ENCODE measurements at places on chromosomes 1 and 21. TPM values are rescaled to one million over a fixed set of nuclear protein-coding genes. Genes with fewer than 3 reads are reported as not detected.

The KRTAP19-1 gene
- not detected for polyA plus RNA-seq

The MYOM3 gene
- polyA plus RNA-seq, result 0.08 TPM

The LEFTY1 gene
- polyA plus RNA-seq, result 7.3 TPM

DNA sequence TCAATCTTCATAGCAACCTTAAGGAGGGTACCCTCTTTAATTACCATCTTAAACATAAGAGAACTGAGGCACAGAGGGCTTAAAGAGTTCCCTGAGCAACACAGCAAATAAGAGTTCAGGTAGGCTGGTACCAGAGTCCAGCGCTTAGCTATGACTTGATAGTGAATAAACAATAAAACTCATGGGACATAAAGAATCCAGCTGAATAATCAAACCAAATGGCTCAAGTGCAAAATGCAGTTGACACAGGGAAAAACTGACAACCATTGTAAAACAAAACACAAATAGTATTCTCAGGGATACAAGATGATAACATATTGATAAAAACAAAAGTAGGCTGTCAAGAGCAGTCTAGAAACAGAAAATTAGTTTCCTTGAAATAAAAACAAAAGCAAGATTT, 176.9 kb upstream of the HMGB4 start:
- H3K36me3 ChIP-seq, result no peaks in the 10 kb centered on the region
- no peak for DNase-seq

DNA sequence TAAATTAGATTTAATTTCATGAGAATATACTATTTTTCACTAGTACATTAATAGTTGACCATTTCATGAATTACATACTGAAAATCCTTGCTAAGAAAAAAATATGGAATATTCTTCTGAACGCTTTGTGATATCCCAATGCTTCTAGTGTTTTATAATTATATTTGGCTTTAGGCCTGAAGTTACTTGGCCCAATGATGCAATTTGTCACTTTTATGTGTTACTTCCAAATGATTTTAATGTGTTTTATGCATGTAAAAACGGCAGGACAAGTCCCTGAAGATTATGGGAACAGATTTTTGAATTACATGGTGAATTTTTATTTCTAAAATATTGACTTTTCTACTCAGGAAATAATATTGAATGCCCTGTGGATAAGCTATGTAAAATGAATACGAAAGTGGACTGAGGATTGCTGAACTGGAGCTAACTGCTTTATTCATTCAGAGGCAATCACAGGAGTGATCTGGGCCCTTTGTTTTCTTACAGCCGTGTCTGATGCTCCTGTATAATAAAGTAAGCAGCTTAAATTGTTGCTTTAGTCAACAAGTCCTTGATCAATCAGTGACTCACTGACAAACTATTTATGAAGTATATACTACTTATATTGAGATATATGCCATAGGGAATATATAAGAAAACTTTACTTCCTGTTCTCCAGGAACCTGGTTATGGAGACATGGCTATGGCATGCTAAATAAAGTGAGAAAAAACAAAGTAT, 543.0 kb upstream of the RGS18 start:
- H3K4me3 ChIP-seq, result no peak overlapping the region
- H3K27me3 ChIP-seq, result no peaks in the 10 kb centered on the region
- H3K4me1 ChIP-seq, result no peaks in the 10 kb centered on the region
- H3K36me3 ChIP-seq, result no peaks in the 10 kb centered on the region
- no peak for DNase-seq

- no peak for DNase-seq
- H3K36me3 ChIP-seq, result peaks cover 32% of the 10 kb centered on the region
- peak overlapping the region; percentile 54 for H3K4me3 ChIP-seq
These were observed 673 bp upstream of the DHCR24 start for GRCh38 chr1:54887665-54888071.

DNA sequence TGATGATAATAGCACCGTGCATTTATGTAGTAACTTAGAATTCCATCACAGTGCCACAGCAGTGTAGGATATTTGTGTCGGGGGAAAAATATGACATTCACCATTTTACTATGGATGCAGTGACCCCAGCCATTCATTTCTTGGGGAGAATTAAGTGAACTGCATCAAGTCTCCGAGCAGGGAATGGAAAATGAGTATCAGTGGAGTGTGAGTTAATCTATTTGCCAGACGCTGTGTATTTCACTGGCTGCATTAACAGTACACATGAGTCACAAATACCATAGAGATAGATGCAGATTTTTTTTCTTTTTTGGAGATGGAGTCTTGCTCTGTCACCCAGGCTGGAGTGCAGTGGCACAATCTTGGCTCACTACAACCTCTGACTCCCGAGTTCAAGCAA, 33.8 kb upstream of the SLC45A1 start:
- no peaks in the 10 kb centered on the region for H3K4me1 ChIP-seq
- H3K27me3 ChIP-seq, result no peaks in the 10 kb centered on the region
- H3K36me3 ChIP-seq, result no peaks in the 10 kb centered on the region
- H3K27ac ChIP-seq, result no peak overlapping the region
- no peak for DNase-seq

DNA sequence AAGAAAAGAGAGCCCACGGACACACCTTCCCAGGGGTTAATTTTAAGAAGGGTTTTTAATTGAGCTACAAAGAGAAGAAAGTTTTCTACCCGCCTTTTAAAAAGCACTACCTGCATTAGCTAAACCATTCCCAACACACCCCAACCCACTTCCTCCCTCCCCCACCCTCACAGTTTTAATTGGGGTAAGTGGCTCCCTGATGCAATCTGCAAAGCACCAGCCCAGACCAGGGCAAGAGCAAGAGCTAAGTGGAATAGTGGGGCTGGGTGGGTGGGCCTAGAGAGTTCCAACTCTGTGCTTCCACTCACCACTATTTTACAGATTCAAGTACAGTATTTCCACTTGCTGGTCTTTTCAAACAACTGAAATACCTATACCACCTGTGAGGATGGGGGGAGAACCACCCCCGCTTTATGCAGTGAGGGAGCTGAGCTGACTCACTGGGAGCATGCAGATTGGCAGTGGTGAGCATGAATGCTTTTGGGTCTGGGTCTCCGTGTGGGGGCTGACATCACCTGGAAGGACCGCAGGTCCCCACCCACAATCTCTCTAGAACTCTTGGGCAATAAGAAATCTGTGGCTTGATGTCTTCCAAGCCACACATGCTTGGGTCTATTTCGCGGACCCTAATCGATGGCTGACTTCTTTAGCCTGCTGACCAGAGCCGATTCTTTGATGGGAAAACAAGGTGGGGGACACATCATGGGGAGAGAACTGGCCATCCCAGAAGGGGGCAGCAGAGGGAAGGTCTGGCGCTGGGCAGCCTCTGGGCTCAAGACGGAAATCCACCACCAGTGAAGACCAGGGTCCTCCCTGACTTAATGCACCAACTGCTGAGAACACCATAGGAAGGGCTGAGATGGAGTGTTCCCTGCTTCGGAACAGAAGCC, 95.5 kb downstream of the SSBP3 start:
- no peaks in the 10 kb centered on the region for H3K36me3 ChIP-seq
- no peaks in the 10 kb centered on the region for H3K27me3 ChIP-seq
- peak overlapping the region; percentile 75 for H3K27ac ChIP-seq
- H3K4me3 ChIP-seq, result peak overlapping the region; percentile 29

- peak overlapping the region; percentile 94 for H3K27ac ChIP-seq
- DNase-seq, result no peak
- H3K36me3 ChIP-seq, result peaks cover 26% of the 10 kb centered on the region
- peaks cover 6% of the 10 kb centered on the region for H3K4me1 ChIP-seq
- no peaks in the 10 kb centered on the region for H3K27me3 ChIP-seq
These were observed 940 bp downstream of the SRRM1 start for GRCh38 chr1:24644100-24644384.

GRCh38 chr1:198228925-198229324, 72.1 kb downstream of the NEK7 start:
- no peak for DNase-seq
- H3K36me3 ChIP-seq, result no peaks in the 10 kb centered on the region
- H3K27ac ChIP-seq, result no peak overlapping the region
- no peaks in the 10 kb centered on the region for H3K27me3 ChIP-seq
- H3K4me3 ChIP-seq, result no peak overlapping the region

DNA sequence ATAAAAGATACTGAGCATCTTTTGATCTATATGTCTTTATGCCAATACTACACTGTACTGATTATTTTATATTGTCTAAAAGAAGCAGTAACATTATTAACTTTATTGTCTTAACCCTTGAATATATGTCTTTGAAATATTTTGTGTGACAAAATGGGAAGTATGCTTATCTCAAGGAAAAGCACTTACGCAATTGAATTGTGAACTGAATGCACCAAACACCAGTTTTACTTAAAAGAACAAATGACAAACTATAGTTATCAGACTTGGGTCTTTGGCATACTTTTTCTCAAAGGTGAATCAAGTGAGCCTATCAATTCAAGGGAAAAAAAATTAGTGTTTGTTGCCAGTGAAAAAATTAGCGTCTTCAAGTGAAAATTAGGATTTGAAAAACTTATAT, 9.2 kb upstream of the SLC6A9 start:
- peaks cover 4% of the 10 kb centered on the region for H3K4me1 ChIP-seq
- no peak overlapping the region for H3K4me3 ChIP-seq
- no peaks in the 10 kb centered on the region for H3K36me3 ChIP-seq
- no peaks in the 10 kb centered on the region for H3K27me3 ChIP-seq
- H3K27ac ChIP-seq, result no peak overlapping the region

DNA sequence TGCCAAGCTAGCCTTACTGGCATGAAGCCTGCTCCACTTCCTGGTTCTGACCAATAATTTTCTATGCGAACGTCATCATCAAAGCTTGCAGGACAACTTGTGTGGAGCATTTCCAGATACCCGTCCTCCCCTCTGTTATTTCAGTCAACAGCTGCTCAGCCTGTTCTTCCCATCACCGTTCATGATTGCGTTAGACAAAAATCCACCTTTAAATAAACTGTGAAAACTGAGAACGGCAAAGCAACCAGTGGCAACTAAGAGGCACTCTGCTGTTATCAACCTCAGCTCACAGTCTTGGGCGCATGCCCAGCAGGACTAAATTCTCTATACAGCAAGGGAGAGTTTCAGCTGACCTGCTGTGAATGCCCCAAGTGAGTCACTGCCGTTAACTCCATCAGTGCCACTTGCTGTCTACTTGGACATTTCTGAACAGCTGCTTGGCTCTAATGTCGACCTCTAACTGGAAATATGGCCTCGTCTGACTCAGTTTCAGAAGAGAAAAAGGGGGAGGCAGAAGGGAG, 207.4 kb upstream of the RUNX1 start:
- no peak overlapping the region for H3K27ac ChIP-seq
- H3K4me3 ChIP-seq, result no peak overlapping the region
- H3K27me3 ChIP-seq, result no peaks in the 10 kb centered on the region
- no peak for DNase-seq
- H3K36me3 ChIP-seq, result no peaks in the 10 kb centered on the region

- H3K27me3 ChIP-seq, result no peaks in the 10 kb centered on the region
- H3K27ac ChIP-seq, result no peak overlapping the region
- DNase-seq, result no peak
- H3K36me3 ChIP-seq, result no peaks in the 10 kb centered on the region
- no peak overlapping the region for H3K4me3 ChIP-seq
These were observed 14.3 kb downstream of the BACH1 start for GRCh38 chr21:29312981-29313380.
